ENCODE measurements at places on chromosomes 12 and 14. TPM values are rescaled to one million over a fixed set of nuclear protein-coding genes. Genes with fewer than 3 reads are reported as not detected.

DNA sequence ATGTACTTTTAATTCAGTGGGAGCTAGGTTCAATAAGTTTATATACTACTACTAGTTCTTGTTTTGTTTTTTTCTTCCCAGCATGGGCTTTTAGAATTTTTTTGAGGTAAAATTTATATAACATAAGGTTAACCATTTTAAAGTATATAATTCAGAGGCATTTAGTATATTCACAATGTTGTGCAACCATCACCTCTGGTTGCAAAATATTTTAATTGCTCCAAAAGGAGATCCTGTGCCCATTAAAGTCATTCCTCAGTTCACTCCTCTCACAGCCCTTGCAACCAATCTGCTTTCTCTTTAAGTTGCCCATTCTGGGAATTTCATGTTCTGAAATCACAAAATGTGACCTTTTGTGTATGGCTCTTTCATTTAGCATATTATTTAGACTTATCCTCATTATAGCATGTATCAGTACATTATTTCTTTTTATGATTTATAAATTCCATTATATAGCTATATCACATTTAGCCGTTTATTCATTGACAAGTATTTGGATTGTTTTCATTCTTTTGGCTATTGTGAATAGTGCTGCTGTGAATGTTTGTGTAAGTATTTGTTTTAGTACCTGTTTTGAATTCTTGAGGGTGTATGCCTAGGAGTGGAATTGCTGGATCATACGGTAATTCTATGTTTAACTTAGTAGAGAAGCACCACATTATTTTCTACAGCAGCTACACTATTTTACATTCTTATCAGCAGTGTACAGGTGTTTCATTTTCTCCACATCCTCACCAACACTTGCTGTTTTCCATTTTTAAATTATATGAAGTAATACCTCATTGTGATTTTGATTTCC, 59.1 kb downstream of the ARHGAP5 start:
- no peak for DNase-seq

ADSS1 gene
- total RNA-seq = 30.8 TPM

ZNF385A gene
- 7.4 TPM for total RNA-seq

DNA sequence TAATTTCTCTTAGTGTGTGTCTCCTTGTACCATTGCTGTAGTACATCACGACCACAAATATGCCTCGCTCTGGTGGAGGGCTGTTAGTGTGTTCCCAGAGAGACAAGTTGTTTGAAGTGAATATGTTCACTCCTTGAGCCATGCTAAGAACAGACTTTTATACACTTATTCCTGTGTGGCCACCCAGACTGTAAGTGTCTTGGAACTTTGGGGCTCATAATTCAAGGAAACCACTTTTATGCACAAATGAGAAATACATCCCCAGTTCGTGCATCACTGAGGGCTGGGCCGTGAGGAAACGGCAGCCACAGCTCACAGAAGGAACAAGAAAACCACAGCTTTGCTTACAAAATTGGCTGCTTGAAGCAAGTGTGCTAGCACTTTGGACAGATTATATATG, 362.2 kb upstream of the DDHD1 start:
- DNase-seq = no peak

GRCh38 chr14:77761205-77761931, 412 bp upstream of the SNW1 start:
- no peak for DNase-seq

DNA sequence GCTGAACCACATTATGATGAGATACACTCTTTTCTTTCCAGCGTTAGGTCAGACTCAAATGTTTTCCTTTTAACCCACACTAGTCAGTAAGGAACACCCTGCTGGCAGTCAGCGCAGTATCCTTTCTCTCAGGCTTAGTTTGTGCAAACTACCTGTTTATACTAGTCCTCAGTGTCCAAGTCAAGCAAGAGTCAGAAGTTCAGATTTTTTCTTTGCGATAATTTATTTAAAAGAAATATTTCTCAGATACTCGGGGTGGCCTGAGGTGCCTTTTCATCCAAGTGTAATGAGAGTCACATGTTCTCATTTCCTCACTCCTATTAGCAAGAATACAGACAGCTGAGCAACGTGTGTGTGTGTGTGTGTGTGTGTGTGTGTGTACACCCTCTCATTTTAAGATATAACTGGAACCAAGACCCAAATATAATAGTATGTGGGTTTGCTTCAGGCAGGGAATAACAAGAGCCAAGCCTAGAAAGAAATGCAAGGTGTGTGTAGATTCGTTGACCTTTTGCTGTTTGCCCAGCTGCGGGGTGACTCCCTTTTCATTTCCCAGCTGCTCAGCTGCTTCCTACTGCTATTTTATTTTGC, 182.7 kb downstream of the KICS2 start:
- no peak for DNase-seq
